ENCODE measurements at places on chromosomes 1 and 21.

- DNase-seq = no peak
Observed at GRCh38 chr1:19405761-19406487, 79.4 kb downstream of the CAPZB start.

GRCh38 chr1:31936981-31937299, 1.2 kb downstream of the PTP4A2 start:
- DNase-seq = no peak

DNA sequence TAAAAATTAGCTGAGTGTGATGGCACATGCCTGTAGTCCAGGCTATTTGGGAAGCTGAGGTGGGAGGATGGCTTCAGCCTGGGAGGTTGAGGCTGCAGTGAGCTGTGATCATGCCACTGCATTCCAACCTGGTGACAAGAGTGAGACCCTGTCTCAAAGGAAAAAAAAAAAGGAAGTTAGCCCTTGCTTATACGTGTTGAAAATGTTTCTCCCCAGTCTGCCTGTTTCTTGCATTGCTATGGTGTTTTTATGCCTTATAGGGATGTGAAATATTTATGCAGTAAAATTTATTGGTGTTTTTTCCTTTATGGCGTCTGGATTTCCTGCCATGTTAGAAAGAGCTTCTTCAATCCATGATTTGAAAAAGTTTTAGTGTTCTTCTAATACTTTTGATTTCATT, 3.6 kb upstream of the RERE start:
- DNase-seq = no peak

DNA sequence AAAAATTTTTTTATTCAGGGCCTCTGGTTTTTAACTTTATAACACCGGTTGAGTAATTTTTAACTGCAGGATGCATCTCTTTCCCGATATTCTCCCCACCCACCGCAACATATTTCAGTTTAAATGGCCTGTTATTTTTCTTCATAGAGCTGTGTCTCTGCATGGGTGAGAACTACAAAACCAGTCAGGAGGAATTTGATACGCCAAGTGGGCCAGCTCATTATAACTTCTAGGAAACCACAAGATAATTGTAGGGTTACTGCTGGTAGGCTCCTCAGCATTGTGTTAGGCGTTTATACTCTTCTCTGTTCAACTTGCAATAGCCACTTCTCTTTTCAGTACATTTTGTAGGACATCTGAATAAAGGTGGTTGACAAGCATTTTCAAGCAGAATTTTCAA, 169.7 kb downstream of the PBX1 start:
- no peak for DNase-seq

- DNase-seq = no peak
Observed at GRCh38 chr1:8365661-8366362, 47.9 kb downstream of the SLC45A1 start.

- DNase-seq = no peak
Observed at GRCh38 chr1:14777516-14778506, 179.3 kb downstream of the KAZN start.

- DNase-seq = no peak
Observed at GRCh38 chr1:216238844-216239243, 184.4 kb downstream of the USH2A start.

GRCh38 chr1:175071276-175071943, 3.8 kb downstream of the TNN start:
- no peak for DNase-seq

GRCh38 chr1:97680894-97681293, 239.9 kb downstream of the DPYD start:
- no peak for DNase-seq

DNA sequence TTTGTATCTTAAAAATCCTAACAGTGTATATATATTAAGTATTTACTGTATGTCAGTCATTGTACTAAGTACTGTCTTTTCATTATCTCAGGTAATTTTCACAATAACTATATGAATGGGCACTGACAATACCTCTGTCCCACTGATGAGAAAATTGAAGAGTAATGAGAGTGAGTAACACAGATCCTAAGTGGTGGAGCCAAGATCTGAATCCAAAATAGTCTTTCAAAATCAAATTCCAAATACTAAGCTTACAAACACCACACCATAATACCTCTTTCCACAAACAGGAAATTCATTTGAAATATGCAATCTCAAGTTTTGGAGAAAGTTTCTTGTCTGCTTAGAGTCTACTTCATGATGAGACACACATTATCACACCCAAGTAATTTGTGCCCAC, 105.9 kb upstream of the EDEM3 start:
- DNase-seq = no peak

DNA sequence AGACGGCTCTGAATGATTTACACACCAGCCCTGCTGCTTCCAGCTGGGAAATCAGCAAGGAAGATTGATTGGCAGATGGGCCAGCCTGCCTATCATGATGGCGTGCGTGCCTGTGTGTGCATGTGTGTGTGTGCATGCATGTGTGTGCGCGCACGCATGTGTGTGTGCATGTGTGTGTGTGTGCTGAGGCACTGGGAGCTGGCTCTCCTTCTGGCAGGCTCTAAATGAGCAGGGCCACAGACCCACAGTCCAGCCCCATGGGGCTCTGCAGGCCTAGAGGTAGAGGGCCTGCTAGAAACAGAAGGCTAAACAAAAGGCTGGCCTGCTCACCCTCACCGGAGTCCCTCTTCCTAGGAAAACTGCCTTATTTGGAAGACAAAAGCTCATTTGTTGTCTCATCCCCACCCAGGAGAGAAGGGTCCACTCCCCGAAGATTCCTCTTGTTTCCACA, 6.0 kb downstream of the KLHDC8A start:
- no peak for DNase-seq

DNA sequence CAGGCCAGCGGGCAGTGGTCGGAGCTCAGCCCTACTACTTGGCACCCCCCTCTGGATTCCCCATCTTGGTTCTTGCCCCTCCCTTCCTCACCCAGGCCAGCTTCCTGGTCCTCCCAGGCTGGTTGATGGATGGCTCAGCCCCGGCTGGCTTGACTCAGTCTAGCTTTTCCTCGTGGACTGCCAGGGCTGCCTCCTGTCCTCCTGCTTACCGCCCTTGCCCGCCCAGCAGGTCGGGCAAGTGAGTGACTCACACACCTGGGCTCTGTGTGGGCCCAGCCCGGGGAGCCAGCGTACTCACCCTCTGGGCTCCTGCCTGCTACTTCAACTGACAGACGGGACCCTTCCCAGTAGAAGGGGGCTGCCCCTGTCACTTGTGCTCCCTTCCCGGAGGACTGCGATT, 19.5 kb upstream of the ARHGEF10L start:
- DNase-seq = no peak

DNA sequence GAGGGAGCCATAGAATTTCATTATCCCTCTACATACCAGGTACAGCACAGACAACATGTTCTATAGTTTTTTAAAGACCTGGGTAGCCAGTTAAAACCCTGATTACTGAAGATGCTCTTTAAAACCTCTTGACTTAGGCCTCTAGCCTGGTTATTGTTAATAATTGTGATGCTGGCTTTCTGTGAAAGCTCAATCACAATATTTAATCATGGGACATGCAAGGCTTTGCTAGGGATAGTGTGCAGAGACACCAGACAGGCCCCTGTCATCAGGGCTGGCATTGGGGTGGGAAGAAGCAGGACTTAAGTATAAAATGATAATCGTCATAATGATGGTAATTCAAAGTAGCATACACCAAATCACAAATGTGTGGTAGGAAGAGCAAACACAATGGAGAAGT, 274.4 kb downstream of the PTBP2 start:
- no peak for DNase-seq

DNA sequence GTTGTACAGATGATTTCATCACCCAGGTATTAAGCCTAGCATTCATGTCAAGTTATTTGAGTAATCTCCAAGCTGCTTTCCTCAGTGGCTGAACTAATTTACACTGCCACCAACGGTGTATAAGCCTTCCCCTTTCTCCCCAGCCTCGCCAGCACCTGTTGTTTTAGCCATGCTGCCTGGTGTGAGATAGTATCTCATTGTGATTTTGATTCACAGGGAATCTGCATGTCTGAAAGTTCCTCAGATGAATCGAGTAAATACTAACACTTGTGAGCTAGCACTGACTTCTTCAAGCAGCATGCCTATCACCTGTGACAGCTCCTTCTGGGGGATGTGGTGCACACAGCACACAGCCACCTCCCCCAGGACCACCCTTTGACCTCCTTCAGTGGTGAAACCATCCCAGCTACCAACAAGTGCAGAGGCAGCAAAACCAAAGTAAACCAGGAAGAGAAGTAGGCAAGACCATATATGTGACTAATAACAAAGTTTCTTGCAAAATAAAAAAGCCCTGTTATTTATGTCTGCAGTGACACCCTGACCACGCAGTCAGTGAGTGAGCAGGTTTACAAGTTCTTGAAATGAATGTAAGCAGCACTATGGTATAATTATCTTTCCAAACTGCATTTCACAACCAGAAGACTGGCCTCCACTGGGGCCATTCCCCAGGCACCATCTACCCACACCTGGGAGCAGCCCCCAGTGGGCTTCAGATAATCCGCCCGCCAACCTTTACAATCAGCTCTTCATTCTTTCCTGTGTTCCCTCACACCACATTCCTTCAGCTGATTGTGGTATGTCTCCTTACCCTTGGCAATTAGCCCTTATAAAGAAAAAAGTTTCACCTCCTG, 173.8 kb downstream of the ETS2 start:
- no peak for DNase-seq

GRCh38 chr1:167429612-167430011, 88.7 kb downstream of the CD247 start:
- no peak for DNase-seq

DNA sequence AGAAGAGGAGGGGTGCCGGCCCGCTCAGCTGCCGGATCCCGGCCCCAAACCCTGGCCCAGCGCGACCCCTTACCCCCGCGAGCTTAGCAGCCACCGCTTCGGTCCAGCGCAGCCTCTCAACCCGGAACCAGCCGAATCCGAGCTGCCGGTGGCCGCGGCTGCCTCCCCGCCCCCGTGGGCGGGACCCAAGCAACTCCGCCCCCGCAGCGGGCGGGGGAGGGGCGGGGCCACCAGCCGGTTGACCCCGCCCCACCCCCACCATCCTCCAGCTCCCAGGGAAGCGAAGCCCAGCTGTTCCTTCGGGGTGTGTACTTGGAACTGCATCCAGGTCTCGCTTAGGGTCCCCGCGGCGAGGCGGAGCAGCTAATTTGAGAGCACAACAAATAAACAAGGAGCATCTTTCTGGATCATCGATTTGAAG, at the start of gene TRIM62:
Gene TRIM62, minus strand, starts transcription at position 123 of the 421 bp plus-strand sequence. CDS start 611 bp downstream, outside the sequence.
- no peak for DNase-seq

- peak; percentile 84 for DNase-seq
Observed at GRCh38 chr1:150979092-150980056, 2.7 kb upstream of the ANXA9 start.

GRCh38 chr1:109475261-109475660, 8.4 kb upstream of the ATXN7L2 start:
- no peak for DNase-seq

- DNase-seq = no peak
Observed at GRCh38 chr1:205669341-205670149, 10.8 kb downstream of the SLC45A3 start.

GRCh38 chr1:220906561-220907334, 27.5 kb downstream of the HLX start:
- DNase-seq = no peak

All from Panc1 (cell line).